Stimulated activated CD8-positive, alpha-beta memory T cell treated with anti-CD3 and anti-CD28 coated beads, Interleukin-15, amount 100 ng/mL, for 4 hours (primary cell): ENCODE measurements at places on chromosomes 7 and 10.

- DNase-seq, result no peak
Measured at GRCh38 chr7:99402854-99403253, 5.5 kb downstream of the PDAP1 start.

DNA sequence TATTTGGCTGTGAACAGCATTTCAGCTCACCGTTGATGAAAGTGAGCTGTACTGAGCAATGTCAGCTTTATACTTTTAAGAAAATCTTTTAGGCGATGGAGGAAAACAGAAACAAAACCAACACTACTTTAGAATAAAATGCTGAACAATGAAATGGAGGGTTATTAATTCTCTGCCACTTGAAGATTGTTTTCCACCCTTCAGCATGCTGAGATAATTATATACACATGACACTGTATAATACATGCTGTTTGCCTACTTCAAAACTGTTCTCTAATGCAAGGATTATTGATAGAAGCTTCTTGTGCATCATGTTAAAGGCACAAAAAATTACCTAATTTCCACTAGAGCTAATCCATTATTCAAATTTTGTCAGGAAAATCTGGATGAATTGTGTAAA, 66.8 kb downstream of the CACNA2D1 start:
- no peak for DNase-seq

DNA sequence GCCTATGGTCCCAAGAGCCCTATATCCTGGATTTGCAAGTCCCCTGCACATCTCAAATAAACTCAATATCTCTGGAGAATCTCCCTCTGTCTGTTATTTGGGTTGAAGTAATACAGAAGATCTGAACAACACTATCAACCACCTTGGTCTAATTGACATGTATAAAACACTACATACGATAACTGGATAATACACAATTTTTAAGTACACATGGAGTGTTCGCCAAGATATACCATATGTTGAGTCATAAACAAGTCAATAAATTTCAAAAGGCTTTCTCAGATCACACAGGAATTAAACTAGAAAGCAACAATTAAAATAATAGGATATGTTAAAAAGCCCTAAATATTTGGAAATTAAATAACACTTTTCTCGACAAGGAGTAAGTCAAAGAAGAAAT, 5.6 kb upstream of the GARS1 start:
- no peak for DNase-seq

GRCh38 chr7:42082144-42082543, 154.9 kb downstream of the GLI3 start:
- no peak for DNase-seq

- no peak for DNase-seq
Measured at GRCh38 chr7:119197877-119198527, 973.5 kb downstream of the ANKRD7 start.

DNA sequence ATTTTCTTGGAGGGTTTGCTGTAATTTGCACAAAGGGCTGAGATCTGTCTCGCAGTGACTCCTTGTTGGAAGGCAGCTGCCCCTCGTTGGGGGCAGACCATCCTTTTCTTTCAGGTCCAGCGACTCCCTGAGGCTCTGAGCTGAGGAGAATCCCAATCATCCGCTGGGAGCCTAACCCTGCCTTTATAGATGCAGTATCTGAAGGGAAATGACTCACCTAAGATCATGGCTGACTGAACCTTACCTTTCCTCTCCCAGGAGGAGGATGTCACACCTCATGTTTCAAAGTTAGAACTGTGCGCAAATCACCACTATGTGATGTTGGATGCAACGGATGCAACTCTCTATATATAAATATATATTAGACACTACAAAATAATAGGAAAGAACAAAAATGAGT, 36.4 kb upstream of the MXI1 start:
- DNase-seq, result no peak

GRCh38 chr10:124384172-124384571, 34.6 kb downstream of the OAT start:
- DNase-seq, result no peak

DNA sequence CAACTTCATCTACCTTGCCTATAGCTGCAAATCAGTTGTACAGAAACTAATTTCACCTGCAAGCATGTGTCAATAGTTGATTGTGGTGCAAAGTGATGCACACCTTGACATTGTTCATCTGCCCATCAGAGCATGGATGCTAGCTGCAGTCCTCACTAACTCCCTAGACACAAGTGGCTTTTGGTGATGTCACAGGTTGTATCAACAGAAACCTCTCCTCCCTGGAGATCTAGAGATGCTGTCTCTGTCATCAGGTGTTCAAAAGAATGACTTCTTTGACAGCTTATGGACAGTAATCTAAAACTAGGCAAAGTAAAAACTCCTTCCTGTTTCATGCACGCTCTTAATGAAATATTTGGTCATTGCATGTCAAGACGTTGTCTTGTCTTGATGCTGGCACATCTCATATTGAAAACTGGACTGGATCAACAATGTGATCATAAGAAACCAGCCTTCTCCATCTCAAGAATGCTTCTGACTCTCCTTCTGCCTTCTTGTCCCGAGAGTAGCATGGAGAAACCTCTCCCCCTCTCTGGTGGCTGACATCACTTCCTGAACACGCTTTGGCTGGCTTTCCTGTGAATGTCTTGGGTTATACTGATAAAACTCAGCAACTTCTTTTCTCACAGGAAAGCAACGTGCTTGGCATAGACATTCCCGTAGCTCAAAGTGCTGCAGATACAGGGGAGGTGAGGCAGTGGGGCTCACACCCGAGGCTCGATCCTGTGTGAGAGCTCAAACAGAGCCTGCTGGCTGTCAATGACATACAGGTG, 176.2 kb upstream of the CDCA7L start:
- no peak for DNase-seq

- no peak for DNase-seq
Measured at GRCh38 chr7:151012911-151013347, 11.4 kb downstream of the ATG9B start.

GRCh38 chr7:29139191-29139590, 7.1 kb downstream of the CPVL start:
- no peak for DNase-seq

DNA sequence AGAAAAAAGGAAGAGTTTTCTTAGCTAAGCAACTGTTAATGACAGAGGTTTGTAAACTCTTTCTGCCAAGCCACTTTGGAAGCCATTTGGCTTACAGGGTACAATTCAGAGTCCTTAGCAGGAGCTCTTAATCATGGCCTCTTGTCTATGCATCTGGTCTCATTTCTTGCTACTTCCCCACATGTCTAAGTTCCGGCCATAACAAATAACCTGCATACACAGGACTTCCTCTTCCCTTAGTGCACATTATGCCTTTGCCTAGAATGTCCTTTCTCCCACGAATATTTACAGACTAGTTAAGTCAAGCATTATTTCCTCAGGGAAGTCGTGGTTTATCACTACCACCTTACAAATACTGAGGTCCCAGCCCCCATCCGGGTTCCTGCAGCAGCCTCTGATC, 8.6 kb upstream of the UPF2 start:
- no peak for DNase-seq

DNA sequence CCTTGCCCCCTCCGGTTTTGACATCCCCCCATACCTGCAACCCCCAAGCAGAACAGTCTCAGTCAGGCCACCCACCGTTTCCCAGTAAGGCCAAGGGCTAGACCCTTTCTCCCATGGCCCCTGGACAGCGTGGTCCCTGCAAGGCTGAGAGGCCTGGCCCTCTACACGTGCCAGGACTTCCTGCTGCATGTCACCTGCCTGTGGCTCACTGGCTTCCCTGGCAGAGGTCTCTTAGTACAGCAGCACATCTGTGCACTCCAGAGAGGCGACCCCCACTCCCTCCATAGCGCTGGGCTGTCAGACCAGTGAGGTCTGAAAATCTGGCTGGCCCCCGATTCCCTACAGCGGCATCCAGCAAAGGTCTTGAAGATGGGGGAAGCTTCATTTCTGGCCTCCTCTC, 26.4 kb upstream of the JAKMIP3 start:
- DNase-seq, result no peak

- DNase-seq, result no peak
Measured at GRCh38 chr10:112282086-112282485, 1.1 kb upstream of the TECTB start.

- DNase-seq, result no peak
Measured at GRCh38 chr10:689452-690371, at the start of gene DIP2C. Gene DIP2C (minus strand): TSS chr10:689668. CDS start chr10:689578, 90 bp downstream.

GRCh38 chr7:150780292-150780691, 19.9 kb downstream of the TMEM176B start:
- DNase-seq, result no peak

- no peak for DNase-seq
Measured at GRCh38 chr7:133109816-133110215, 27.9 kb upstream of the CHCHD3 start.

DNA sequence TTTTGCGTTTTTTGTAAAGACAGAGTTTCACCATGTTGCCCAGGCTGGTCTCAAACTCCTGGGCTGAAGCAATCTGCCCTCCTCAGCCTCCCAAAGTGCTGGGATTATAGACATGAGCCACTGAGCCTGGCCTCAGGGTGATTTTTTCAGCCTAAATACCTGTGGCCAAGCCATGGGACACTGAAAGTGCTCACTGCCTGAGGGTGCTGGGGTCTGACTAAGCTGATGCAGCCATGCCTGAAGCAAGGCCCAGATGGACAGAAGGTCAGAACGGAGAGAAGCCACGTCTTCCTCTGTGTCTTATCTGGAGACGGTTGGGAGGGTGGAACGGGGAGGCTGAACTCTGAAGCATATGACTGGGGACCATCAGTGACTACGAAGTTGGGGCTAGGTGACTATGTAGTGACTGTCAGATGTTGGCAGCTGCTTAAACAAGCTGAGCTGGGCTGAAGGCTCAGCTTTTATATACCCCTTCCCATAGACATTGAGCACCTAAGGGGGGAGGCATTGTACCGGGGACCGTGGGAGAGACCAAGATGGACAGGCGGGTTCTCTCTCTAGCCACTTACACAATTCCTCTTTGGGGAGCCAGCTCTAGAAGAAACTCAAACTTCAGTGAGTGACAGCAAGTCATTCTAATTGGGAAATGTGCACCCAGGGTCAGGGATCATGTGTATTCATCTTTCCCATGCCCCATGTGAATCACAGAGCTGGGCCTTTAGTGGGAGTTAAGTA, 73.3 kb upstream of the HABP2 start:
- no peak for DNase-seq
